ENCODE measurements at places on chromosomes 7 and 10.

DNA sequence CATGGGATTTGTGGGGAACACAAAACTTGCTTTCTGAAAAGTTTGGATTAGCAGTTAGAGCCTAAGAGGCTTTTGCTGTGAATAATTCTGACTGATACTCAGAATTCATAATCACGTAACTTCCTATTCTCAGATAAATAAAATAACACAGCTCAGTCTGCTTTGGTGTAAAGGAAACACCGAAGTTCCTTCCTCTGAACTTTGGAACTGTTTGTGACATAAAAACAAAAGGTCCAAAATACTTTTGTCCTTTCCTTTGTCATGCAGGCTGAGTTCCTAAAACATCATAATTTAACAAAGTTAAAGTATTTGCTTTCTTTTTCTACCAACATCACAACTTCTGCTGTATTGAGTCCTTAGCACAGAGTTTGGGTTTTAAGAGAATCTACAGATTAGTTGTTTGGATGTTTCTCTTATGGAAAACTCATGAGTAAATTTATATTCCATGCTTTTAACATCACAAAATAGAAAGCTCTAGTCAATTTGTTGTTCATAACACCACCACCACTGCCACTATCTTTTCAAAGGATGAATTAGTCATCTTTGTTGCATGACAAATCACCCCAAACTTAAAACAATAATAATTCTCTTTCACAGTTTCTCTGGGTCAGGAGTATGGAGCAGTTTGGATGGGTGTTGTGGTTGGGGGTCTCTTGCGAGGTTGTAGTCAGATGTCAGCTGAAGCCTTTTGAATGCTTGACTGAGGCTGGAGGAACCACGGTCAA is 123.4 kb downstream of the REEP3 start:
- DNase-seq, result no peak

- DNase-seq, result no peak
These were observed 576.7 kb upstream of the CNTNAP2 start for GRCh38 chr7:145539910-145540309.

GRCh38 chr10:117921421-117921820 is 125.3 kb downstream of the RAB11FIP2 start:
- DNase-seq, result no peak

GRCh38 chr10:78804411-78805032 is 264.2 kb upstream of the ZMIZ1 start:
- DNase-seq, result no peak

DNA sequence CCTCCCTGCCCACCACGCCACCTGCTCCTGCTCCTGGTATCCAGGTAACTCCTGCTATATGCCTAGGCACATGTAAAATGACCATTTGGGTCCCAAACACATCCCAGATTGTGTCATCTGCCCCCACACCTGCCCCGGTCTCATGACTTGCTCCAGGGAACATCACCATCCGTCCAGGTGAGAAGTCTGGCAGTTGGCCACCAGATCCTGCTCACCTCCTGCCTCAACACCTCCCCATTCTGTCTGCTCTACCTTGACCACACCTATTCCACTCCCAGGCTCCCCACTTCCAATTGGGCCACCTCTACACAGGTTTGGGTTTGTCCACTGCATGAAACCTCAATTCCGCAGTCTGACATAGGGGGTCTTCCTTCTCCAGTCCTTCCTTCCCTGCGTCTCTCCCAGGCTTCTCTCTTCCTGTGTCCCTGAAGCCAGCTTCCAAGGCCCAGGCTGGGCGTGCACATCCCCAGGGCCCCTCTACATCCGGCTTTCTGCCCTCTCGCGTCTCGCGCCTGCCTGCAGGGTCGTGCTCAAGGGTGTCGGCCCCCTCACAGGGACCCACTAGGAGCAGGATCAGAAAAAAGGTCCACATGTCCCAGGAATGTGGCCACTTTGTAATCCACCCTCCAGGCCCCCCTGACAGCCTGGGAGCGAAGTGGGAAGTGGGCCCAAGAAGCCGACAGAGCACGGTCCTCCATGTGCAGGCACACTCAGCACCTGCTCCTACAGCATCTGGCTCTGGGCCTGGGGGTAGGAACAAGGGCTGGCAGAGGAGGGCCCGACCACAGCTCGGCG is 49.3 kb upstream of the DAGLB start:
- DNase-seq, result no peak

DNA sequence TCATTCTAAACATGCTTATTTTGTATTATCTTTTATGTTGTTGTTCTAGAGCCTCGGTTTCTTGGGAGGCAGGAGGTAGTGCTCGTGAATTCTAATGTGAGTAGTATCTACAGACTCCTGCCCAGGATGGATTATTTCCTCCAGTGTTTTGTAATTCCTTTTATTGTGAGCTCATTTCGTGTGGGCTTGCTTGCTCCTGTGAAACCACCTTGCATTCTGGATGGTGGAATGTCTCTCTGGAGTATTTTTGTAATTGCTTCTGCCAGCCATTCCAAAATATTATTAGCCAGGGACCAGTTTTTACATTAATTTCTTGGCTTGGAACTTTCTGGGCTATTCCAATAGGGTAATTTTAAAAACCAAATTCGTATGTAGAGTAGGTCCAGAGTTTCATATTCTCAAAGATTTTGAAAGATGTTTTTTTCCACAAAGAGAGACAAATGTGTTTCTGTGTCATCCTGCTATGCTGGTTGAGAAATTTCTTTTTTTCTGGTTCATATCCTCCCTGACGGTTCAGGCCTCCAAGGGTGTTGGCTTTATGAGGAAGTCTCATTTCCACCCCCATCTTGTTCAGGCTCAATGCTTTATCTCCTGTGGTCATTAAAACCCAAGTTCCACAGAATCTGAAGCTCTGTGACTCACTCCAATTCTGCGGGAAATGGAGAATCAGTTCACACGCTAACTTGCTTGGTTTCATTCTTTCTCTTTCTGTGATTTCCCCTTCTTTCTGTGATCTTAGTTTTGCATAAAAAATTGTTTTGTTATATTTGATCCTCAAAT is 41.7 kb upstream of the CALD1 start:
- no peak for DNase-seq

DNA sequence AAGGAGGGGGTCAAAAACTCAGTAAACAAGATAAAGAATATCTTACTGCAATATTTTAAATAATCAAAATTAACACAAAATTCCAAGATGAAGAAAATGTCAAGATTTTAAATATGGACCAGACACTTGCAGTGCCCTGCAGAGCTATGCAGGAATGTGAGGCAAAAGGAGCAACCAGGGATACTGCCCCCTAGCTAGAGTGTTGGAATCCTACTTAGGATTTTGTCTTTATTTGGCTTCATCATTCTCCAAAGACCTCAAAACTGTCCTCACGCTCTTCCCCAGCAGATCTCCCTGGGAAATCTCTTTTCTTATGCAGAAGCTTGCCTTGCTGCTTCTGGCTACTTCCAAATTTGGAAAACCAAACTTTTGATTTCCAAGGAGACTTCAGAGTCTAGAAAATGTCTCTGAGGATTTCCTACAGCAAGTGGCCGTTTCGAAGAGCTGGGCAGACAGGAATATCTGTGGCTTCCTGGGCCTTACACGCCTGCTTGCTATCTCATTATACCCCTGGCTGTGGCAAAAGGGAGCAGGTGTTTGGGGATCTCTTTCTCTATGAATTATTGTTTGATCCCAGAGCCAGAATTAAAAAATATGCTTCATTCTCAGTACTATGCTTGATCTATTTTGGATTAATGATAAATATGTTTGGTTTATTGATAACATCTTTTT is 232.2 kb upstream of the BMPER start:
- DNase-seq, result no peak

DNA sequence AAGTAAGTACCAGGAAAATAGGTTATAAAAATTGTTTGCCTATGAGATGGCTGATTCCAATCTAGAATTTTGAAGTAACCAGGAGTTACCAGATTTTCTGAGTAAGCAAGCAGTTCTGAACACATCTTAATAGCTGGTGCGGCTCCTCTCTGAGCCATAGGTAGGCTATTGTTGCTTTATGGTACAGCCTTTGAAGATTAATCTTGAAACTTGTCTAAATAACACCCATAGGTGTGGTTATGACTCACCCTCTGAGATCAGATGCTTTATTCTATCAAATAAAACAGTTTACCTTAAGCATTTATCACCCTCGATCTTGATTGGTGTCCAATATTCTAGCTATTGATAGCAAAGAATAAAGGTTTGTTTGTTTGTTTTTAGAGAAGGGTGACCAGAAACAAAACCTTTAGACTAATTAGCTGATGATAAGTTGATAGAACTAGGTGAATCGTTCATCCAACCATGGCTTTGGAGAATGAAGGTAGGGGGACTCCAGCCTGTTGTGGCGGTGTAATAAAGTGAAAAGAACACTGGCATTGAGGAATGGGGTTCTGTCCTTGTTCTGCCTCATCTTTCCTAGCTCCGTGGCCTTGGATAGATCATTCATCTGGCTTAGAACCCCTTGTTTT is 72.2 kb downstream of the VTI1A start:
- DNase-seq, result peak; percentile 25

GRCh38 chr10:113131613-113132261 is 181.7 kb downstream of the TCF7L2 start:
- DNase-seq, result no peak

DNA sequence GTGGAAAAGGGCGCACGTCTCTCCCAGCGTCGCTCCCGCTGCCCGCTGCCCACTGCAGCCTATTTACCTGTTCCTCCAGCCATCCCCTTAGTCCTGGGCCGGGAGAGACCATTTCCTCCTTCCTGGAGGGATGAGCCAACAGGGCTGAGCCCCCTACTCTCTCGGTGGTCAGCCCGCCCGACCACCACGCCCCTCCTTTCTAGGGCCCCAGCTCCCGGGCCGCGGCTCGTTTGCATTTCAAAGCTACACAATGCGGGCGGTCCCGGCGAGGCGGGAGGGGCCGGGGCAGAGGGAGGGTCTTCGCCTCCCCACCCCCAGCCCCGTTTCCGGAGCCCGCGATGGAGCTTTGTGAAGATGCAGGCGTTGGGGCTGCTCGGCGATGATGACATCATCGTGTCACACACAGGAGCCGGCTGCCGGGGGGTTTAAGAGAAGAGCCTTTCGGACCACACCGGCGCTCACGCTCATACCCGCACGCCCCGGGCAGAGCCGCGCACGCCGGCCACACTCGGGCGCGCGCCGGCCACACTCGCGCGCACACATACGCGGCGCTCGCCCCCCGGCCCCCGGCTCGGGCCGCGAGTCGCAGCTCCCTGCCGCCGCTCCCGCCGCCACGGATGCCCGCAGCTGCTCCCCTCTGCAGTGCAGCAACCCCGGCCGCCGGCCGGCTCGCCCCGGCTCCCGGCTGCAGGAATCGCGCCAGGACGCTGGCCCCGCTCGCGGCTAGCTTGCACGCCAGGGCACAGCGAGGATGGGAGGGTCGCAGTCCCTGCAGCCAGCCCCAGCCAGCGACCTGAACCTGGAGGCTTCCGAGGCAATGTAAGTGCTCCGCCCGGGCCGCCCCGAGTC is 107.7 kb upstream of the BTBD16 start:
- DNase-seq, result no peak

DNA sequence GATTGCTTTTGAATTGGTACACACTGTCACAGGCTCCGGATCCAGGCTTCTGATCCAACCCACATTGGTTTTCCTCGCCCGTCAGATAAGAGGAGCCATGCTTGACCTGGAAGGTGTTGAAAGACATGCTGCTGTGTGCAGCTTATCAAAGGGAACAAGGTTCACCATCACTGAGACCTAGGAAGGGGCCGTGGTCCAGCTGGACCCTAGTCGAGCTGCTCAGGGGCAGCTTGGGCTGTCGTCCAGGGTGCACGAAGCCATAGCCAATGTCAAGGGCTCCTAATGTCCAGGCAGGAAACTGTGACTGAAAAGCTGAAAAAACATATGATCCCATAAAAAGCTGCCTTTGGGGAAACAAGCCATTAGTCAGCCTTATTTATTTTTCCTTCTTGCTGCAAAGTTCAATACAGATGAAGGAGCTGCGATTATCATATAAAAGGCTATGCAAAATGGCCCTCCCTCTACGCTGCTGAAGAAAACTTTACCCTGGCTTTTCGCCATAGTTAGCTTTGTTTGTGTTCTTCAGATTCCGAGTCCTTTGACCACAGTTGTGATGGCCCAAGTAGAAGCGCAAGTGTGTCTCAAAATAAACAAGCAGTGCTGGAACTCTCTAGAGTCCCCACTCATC is 118.0 kb downstream of the CREB5 start:
- DNase-seq, result no peak

DNA sequence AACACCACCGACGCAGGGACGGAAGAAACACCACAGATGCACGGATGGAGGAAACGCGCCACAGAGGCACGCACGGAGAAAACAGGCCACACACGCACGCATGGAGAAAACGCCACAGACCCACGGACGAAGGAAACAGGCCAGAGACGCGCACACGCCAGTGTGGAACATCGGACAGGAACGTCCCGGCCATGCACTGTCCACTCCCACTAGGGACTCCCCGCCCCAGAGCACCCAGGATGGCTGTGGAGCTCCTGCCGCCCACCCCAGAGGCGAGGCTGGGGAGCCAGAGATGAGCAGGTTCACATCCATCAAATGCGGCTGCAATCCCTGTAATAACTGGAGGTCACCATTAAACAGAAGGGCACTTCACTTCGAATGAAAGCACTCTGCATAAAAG is 17.3 kb downstream of the DIP2C start:
- DNase-seq, result no peak
